ENCODE measurements at places on chromosomes 3 and 15. TPM values are rescaled to one million over a fixed set of nuclear protein-coding genes. Genes with fewer than 3 reads are reported as not detected.

- DNase-seq: no peak
Measured at GRCh38 chr15:101532865-101533264, 43.4 kb upstream of the PCSK6 start.

Gene BTLA
- total RNA-seq: not detected

GRCh38 chr3:103617961-103618360, 1183.1 kb downstream of the ZPLD1 start:
- no peak for DNase-seq

- no peak for DNase-seq
Measured at GRCh38 chr15:43751885-43752284, 5.6 kb downstream of the PDIA3 start.

Gene GABPB1
- 29.2 TPM for total RNA-seq

Gene CCK
- not detected for total RNA-seq

DNA sequence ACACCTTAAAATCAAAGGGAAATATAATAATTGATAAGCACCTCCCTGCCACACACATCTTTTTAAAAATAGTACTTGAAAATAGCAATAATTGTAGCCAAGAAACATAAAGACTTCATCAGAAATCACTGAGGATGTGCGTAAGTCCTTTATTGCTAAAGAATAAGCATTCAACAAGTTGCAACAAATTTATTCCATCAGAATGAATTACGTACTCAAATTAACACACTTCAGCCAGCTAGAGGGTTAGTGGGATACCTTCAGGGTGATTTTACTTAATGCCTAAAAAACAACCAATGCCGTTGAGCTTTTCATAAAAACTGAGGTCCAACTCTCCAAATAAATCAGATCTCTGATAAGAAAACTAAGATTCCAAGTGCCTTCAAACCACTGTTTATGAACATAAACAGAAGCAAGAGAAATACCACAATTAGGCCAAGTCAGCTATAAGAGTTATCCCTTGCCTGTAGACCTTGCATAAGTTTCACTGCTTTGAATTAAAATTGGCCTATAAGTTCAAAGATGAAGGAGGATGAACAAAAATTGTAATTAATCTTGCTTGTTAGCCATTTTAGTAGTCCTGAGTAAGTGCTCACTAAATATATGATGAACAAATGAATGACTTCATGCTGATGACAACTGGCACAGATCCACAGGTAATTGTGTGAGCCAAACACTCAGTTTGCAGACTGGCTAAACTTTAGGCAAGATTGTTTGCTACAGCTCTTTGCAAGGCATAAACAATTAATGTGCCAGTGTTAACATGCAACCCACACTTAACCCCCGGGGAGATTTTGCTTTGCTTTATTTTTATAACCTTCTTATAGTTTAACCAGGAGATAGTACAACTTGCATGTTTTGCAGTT, 375.1 kb upstream of the THBS1 start:
- DNase-seq: no peak
